ENCODE measurements at places on chromosomes 2 and 18.
A peak's percentile ranks its signal among the peaks of the same experiment; 100 is the strongest.

DNA sequence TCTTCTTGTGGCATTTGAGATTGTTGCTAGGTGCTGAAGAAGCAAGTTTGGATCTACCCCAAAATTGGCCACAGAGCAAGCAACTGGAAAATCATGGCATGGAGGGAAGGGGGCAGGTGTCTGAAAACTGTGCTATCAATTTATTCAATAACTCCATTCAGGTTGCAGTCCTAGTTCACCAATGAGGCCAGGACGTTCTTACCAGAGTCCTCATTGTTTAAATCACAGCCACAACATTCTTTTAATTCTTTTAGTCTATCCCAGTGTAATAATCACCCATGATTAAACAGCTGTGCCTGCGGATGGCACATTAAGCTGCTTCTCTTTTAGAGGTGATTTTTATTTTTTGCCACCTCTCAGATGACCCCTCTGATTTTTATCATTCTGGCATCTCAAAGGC lies 103.5 kb downstream of the ANKRD44 start:
- no peak for DNase-seq

GRCh38 chr2:111138839-111139238 lies 18.1 kb downstream of the BCL2L11 start:
- no peak for DNase-seq

DNA sequence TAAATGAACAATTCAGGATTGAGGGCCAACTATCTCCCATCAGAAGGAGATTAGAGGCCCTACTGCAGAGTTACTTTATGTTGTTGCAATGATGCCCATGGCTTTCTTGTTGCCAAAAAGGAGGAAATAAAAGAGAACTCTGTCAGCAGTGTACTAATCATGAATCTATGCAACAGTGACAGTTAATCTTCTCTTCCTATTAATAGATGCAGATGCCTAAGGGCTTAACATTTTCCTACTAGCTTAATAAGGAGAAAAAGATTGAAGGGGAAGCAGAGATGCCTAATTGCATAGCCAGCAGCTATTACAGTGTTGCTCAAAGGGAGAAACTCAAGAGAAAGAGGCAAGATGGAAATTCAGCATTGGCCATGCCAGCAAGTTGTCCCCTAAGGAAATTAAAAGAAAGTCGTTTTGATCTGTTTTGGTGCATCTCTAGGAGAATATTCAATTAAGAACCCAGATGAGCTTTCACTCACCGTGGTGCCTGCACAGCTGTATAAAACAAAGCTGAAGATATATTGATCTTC lies 107.1 kb upstream of the KCNJ3 start:
- DNase-seq: no peak

GRCh38 chr2:233100192-233100998 lies 40.3 kb downstream of the INPP5D start:
- peak; percentile 43 for DNase-seq

DNA sequence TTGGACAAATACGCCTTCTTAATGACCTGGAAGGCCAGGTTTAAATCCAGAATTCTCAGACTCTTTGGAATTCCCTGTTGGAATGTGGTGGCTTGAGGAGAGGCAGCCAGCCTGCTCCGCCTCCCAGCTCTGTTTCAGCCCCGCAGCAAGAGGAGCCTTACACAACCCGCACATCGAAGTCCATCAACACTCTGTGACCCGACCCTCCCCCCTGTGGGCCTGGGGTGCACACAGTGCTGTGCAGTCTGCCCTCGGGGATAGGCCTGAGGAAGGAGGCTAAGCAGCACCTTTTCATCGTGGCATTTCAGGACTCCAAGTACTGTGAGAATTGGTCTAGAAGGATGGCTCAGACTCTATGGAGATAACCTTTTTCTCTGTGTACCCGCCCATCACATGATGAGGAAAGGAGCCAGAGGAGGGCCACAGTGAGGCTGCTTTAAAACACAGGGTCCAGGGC lies 73.7 kb downstream of the GREB1L start:
- no peak for DNase-seq

DNA sequence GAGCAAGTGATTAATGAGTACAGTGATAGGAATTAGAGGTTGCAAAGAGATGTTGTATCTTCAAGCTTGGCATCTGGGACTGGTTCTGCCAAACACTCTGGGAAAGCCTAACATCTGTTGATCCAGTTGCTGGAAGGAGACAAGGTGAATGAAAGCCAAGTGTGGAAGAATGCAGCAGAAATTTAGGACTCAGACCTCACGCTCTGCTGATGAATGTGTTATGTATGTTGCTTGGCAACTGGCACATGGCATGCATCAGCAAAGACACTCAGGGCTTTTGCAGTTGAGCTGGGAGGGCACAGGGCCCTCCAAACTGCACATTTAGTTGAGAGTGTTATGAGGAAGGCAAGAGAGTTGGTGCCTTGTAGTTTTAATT lies 105.5 kb downstream of the COLEC12 start:
- no peak for DNase-seq

DNA sequence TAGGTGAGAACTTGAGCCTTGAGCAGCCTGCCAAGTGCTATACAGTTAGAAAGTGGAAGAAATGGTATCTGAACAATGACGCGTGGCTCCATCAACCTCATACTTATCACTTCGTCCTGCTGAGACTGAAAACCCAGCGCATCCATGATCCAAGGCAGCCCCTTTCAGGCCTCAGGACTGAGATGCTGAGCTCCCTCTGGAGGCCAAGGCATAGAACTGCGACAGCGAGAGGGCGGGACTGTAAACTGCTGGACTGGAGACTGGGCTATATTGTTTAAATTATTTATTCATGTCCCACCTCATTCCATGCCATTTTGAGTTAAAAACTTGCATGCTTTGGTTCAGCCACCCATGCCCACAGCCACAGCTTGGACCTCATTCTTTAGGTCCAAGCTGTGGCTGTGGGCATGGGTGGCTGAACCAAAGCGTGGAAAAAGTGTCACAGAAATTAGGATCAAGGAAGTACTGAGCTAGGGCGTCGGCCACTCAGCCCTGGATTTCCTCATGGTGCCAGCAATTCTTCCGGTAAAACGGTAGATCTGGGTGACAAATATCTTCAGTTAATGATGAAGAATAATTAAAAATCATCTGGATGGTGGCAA lies 195.5 kb downstream of the L3MBTL4 start:
- DNase-seq: no peak

DNA sequence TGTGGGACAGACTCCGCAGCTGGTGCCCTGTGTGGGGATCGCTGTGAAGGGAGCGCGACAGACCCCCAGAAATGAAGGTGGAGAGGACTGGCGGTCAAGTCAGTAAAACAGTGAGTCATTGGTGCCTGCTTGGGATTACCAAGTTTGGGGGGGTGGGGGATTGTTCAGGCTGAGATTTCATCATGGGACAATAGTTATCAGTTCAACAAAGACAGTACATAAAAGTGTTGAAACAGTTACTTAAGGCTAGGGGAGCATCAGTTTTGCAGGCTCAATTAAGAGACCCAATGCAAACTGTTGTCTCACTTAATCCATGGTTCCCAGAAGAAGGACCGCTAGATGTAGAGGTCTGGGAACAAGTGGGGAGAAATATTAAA lies 42.4 kb upstream of the PDK1 start:
- DNase-seq: no peak

DNA sequence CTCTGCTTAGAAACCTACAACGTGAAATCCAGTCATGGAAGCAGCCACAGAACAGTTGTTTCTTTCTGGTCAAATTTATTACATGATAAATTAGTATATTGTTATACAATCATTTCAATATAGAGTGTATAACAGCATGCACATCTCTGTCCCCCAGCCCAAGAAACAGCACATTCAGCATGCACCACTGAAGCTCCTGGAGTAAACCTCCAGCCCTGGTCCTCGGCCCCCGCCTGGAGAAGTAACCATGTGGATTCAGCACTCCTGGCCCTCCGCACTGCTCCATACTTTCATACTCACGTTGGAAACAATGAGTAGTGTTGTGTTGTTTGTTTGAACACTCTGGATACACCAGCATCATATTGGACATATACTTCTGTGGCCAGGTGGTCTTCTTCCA lies 15.3 kb upstream of the ID2 start:
- no peak for DNase-seq

Measured in NK-92 treated with Interleukin-12 subunit alpha and Interleukin-12 subunit beta, amount 100 ng/mL, for 24 hours (cell line).